Stimulated activated CD8-positive, alpha-beta memory T cell treated with anti-CD3 and anti-CD28 coated beads, Interleukin-15, amount 100 ng/mL, for 4 hours (primary cell): ENCODE measurements at places on chromosomes 16 and 17.
A peak's percentile ranks its signal among the peaks of the same experiment; 100 is the strongest.

GRCh38 chr17:63934183-63935112 is 2.3 kb upstream of the CD79B start:
- DNase-seq: no peak

DNA sequence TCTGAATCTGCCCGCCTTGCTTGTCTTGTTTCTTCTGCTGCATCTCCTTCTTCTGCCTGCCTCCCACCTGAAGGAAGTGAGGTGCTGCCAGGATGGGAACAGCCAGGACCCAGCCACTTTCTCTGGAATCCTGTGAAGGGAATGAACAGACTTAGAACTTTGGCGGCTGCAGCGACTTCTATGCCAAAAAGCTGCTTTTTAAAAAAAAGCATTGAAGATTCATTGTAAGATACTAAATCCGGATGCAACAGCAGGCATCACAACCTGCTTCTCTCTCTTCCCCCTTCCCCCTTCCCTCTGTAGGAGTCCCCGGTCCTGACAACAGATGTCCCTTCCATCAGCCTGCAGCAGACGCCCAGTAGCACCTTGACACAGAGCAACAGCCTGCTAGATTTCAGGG is 176.3 kb downstream of the HS3ST4 start:
- no peak for DNase-seq

- no peak for DNase-seq
These were observed 2.9 kb downstream of the ACSF2 start for GRCh38 chr17:50428831-50429424.

- no peak for DNase-seq
These were observed 28.8 kb upstream of the CCL22 start for GRCh38 chr16:57329718-57330327.

DNA sequence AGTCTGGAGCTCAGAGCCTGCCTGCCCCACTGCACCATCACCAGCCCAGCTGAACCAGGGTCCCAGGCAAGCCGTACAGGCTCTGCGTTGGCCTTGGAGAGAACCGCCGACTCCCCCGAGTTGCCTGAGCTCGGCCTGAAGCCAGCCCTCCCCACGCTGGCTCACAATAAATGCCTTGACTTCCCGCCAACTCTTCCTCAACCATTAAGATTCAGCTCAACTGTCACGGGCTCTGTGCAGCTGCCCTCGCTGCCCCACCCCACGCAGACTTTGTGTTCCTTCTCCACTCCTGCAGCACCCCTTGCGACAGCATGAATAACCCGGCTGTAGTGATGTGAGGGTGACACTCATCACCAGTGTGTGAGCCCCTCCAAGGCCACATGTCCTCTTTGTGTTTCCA is 4.8 kb upstream of the QPRT start:
- no peak for DNase-seq

GRCh38 chr17:4438162-4438944 is 4.6 kb downstream of the SPNS3 start:
- no peak for DNase-seq

- no peak for DNase-seq
These were observed 43.8 kb upstream of the NF1 start for GRCh38 chr17:31050948-31051347.

GRCh38 chr17:12310811-12311210 is 290.1 kb downstream of the MAP2K4 start:
- no peak for DNase-seq

DNA sequence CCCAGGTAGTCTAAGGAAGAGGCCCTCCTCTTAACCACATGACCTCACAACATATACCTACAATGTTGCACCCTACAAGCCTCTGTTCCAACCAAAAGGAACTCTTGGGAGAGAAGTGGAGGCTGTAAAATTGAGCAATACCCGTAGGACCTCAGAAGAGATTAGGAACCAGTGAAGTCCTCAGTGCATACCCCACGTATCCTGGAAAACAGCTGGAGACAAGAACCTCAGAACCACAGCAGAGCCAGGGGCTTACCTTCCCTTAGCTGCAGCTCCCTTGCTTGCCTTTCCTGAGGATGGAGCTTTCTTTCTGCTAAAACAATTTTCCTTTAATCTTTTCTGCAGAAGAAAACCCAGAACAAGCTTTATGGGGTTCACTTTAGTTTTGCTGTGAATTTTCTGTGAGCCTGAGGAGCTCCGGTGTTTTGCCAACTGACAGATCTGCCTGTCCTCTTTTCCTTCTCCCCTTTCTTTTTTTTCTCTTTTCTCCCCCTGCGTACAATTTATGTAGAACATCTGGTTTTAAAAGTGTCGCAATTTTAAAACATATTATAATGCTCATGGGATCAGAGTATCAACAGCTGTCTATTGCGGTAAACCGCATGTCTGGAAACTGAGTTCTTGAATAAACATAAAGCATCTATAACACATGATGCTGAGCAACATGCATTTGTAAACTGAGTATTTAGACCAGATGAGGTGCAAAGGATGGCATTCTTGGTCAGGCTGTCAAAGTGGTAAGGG is 226.4 kb upstream of the MAF start:
- DNase-seq: no peak

DNA sequence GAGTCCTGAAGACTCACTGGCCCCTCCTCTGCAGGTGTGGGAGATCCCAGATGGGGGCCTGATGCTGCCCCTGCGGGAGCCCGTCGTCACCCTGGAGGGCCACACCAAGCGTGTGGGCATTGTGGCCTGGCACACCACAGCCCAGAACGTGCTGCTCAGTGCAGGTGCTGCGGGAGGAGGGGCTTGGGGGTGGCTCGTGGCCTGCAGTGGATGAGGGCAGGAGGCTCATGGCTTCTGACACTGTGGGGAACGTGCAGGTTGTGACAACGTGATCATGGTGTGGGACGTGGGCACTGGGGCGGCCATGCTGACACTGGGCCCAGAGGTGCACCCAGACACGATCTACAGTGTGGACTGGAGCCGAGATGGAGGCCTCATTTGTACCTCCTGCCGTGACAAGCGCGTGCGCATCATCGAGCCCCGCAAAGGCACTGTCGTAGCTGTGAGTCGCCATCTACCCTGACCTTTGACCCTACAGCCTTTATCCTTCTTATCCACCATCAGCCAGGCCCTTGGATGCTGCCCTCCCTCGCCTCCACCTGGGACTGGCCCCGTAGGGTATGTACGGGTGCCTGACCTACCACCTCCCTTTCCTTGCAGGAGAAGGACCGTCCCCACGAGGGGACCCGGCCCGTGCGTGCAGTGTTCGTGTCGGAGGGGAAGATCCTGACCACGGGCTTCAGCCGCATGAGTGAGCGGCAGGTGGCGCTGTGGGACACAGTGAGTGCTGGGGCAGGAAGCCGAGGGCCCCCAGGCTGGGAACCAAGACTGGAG is 3.6 kb downstream of the CORO1A start:
- DNase-seq: peak; percentile 74

DNA sequence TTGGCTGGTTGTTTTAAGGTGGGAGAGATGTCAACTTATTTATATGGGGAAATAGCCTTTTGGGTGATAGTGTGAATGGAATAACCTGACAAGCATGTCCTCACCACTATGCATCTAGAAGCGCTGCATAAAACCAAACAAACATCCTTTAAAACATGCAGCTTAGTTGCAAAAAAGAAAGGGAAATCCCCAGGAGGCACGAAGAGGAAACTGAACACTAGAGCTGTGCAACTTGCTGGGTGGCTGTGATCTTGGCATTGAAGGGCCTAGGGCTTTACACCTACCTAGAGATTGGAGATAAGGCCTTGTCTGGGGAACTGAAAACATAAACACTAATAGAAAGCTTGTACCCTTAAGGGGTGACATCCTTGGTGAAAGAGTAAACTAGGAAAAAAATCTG is 7.3 kb downstream of the C16orf54 start:
- DNase-seq: no peak

GRCh38 chr16:72264771-72265170 is 92.8 kb upstream of the PMFBP1 start:
- DNase-seq: no peak
